ENCODE measurements at places on chromosomes 2 and 18.

DNA sequence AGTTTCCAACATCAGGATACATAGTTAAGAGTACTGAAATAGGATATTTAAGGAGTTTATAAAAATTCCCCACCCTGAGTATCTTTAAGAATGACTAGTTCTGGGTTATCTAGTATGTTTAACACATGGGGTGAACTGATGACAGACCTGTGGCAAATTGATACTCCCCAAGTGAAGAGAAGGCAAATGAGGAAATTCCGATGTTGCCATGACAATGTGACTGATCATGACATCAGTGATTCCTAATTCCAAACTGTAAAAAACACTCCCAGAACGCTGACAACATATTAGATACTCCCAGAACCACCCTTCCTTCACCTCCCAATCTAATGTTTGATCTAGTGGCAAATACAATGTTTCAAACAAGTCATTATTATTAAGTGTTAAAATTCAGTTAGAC, 77.6 kb downstream of the RBMS1 start:
- no peak for DNase-seq

DNA sequence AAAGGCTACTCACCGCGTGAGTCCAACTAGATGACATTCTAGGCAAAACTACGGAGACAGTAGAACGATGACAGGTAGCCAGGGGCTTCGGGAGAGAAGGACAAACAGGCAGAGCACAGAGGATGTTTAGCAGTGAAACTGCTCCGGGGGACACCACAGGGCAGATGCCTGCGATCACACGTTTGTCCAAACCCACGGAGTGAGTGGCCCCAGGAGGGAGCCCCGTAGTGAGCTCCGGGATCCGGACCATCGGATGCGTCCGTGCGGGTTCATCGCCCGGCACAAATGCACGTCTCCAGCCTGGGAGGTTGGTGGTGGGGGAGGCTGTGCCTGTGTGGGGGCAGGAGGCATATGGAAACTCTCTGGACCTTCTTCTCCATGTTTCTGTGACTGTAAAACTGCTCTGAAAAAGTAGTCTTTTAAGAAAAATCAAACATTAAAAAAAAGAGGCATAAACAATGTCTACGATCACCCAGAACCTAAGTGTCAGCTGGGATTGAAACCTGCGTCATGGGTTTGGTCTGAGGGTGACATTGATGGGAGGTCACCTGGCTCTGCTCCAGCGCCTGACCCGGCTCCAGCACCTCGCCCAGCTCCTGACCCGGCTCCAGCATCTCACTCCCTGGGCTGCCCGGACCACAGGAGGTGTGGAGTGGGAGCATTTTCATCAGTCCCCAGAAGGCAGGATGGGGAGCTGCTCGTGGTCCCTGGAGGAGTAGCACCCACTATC, 83.0 kb upstream of the CTDP1 start:
- no peak for DNase-seq

- no peak for DNase-seq
Measured at GRCh38 chr2:200258081-200258480, 48.4 kb upstream of the SPATS2L start.

- no peak for DNase-seq
Measured at GRCh38 chr2:31664949-31665724, 84.4 kb upstream of the SRD5A2 start.

- no peak for DNase-seq
Measured at GRCh38 chr2:236558993-236559978, 10.3 kb upstream of the ACKR3 start.

DNA sequence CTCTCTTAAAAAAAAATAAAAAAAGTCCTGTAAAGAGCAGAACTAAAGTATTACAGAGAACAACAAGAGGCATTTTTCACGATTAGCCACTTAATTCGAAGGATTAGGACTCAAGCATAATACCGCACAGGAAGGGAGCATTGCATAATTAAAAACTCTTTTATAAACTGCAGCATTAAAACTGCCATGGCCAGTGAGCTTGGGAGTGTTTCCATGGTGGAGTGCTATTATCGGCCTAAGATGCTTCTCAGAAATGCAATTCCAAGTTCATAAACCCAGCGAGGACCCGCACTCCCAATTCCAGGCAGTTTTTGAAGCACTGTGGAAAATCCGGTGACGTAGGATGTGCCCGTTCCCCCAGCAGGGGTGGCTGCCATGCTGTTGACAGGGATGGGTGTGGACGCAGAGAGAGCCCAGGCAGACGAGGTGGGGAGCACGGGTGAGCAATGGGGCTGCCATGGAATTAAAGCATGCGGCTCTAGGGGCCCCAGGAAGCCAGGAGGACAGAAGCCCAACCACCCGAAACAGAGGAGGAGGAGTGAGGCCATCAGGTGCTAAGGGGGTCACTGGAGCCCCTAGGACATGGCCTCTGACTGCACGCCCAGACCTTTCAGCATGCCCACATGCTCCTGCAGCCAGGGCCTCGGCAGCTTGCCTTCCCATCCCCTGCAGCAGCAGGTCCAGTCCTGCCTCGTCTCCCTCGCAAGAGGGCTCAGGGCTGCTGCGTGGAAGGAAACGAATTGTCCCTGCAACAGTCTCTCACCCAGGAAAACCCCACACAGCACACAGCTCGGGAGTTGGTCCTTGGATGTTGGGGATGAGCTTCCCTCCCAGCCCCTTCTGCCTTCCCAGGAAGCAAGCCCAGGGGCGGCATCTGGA, 233.4 kb downstream of the NDUFA10 start:
- no peak for DNase-seq

DNA sequence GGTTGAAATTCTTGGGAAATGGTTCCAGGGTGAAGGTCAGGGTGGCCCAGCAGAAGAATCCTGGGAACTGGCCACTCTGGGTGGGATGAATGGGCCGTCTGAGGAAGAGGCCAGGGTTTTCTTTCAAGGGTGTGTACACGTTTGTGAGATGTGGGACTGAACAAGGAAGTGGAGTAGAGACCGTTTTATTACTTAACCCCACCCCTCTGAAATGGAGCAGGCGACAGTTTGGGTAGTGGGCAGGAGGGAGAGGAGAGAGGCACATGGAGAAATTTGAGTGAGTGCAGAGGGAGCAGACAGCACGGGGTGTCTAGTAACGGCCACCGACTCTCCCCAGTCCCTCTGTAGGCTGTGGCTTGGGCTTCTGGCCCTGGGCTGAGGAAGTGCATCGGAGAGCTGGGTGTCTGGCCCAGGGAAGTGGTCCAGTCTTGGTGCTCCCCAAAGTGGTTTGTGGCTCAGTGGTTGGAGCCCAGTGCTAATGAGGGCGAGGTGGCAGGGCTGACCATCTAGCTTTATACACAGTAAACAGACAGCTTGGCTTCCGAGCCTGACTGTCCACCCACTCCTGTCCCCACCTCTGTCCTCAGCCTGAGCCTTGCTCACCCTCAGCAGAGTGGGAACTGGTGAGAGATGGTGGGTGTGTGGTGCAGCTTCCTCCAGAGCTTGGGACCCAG, 135.3 kb downstream of the DYSF start:
- no peak for DNase-seq

DNA sequence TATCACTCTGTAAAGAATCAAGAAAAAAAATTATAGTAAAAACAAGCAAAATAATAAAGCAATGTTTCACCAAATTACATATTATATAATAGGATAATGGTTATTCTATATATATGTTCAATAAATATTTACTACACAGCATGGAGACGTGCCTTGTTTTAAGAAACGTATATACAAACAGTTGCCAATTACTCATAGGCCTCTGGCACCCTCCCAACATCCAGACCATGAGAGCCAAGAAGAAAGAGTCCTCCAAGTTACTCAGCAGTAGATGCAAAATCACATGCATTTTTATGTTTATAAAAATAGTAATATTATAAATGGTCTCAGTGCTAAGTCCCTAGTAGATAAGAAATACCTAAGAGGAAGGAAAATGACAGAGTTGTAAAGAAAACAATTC, 64.8 kb downstream of the REV1 start:
- DNase-seq, result no peak

DNA sequence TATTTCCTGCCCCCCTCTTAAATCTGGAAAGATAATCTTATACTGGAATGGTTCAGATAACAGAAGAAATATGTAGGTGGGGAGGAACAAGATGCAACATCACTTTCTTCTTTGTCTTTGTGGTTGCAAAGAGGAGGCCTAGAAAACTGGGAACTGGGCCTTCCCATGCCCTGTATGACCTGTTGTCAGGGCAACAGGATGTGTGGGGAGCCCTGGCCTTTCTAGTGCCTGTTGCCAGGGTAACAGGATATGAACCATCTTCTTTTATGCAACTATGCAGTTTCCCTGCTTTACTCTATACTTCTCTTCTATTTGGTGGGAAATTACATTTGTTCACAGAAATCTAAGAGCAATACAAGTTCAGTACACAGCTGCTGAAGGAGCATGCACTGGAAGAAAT, 79.8 kb upstream of the PDE1A start:
- no peak for DNase-seq

DNA sequence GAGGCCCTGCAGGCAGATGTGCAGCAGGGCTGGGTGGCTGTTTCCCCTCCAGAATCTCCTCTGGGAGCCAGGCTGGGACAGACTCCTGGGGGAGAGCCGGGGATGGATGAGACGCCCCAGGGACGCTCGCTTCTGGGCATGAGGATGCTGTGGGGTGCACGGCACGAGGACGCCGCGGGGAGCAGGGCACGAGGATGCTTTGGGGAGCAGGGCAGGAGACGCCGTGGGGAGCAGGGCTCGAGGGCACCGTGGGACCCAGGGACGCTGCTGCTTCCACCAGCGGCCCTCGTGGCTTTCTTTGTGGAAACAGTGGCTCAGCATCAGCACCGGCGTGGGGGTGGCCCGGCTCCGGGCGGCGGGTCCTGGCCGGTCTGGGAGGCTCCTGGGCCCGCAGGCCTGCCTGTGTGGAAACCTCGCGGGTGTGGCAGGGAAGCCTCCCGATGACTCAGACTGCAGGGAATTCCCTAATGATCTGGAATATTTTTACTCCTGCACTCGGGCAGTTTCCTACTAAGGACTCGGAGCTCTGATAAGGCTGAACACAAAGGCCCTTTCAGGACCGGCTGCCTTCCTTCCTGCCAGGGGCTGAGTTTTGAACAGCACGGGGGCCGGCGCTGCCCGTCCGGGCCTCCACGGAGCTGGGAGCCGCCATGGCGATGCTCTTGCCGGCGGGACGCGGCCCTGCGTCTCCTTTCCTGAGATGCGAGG, 62.6 kb downstream of the NFATC1 start:
- DNase-seq, result no peak

DNA sequence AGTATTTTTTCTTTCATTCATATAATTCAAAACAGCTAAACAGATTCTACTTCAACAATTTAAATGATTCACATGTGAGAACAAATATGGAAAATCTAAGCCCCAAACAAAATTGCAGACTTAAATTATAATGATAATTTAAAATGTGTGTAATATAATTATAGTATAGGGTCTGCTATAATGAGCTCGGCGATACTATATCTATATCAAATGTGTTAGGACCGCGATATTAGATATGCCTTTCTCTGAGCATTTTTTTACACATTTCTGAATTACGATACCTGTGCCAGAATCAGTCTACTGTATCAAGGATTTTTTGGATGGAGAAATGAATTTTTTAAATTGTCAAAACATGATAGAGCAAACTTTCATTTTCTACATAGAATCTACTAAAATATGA, 808.8 kb upstream of the POU3F3 start:
- DNase-seq, result no peak

DNA sequence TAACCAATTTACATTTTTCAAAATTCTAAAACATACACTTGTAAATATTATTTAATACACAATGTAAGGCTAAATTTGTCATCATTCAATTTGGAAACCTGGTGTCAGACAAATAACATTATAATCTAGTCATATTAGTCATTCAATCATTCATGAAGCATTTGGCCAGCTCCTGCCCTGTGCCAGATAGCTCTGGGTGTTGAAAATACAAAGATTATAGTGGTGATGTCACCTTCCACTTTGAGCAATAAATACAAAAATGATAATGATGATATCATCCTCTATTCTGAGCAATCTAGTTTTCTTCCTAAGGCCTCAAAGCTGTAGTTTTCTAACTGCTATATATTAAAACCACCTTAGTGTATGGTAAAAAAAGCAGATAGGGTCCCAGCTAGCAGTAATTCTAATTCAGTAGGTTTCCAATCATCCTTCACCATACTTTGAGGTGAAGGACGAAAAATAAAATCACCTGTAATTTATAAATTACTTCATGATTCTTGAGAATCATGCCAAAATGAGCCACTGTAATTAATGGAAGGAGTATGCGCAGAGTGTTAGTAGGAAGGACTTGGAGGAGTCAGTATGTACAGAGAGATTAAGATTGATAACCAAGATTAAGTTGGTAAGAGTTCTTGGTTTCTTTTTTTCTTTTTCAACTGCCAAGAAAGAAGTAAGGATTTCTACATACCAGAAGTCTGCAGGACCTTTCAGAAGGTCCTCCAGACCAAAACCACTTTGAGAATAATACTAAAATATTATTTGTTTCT, 23.2 kb downstream of the MEMO1 start:
- no peak for DNase-seq

- no peak for DNase-seq
Measured at GRCh38 chr2:85409845-85410583, at the start of gene CAPG. CAPG (minus strand) TSS chr2:85410366; CDS start chr2:85402145, 8,221 bp downstream.

- DNase-seq, result no peak
Measured at GRCh38 chr2:8590938-8591337, 90.9 kb upstream of the ID2 start.

DNA sequence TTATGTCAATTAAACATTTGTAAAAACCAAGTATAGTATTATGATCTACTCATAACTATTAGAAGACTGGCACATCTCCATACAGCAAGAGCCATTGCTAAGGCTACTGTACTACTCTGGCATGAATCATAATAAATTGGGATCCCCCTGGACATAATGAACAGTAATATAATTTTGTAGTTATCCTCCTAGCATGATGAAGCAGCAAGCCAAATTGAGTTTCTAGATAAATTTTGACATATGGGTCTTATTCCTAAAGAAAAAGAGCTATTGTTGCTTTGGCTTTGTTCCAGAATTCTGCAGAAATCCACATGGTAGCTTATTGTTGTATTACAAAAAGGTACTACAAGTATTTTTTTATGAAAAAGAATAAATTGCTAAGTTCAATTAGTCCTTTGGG, 204.3 kb downstream of the CAMKMT start:
- DNase-seq, result no peak

- no peak for DNase-seq
Measured at GRCh38 chr2:17805717-17806363, 10.4 kb upstream of the MSGN1 start.

DNA sequence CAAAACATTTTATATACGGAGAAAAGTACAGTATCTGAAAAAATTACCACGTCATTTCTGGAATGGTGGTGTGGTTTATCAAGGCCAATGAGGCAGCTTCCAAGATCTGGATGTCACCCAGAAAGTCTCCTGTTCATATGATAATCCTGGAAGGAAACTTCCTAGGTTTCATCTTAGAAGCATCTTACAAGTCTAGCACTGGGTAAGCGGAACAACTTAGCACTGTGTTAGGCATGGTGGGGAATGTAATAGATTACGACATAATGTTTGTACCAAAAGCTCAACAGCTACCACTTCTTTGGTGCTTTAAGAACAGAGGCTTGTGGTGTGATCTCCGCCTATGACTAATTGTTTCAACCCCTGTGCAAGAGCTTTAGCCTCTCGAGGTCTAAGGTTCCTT, 63.1 kb upstream of the LYPD1 start:
- DNase-seq, result no peak

DNA sequence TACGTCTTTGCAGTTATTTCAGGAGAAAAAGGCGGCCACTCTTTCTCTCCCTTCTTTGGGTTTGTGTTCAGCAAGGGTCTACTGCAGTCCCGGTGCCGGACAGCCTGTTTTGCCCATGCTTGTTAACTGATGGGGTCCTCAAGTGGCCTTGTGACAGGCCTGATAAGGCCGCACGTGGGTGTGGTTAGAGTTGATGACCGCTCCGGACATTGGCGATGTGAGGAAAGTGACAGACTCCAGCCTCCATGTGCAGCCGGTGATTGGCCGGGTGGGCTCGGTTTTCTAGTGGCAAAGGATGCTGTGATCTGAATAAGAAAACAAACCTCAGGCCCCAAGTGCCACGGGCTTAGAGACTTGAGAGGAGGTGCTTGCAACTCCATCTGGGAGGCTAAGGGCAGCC, 15.6 kb downstream of the HPCAL1 start:
- no peak for DNase-seq
